SK-N-SH treated with all-trans-retinoic acid at 6 μM for 48 hours (cell line): ENCODE measurements at places on chromosomes 7 and 10.

- no peak for ATAC-seq
Measured at GRCh38 chr7:16318989-16319915, 102.1 kb downstream of the CRPPA start.

DNA sequence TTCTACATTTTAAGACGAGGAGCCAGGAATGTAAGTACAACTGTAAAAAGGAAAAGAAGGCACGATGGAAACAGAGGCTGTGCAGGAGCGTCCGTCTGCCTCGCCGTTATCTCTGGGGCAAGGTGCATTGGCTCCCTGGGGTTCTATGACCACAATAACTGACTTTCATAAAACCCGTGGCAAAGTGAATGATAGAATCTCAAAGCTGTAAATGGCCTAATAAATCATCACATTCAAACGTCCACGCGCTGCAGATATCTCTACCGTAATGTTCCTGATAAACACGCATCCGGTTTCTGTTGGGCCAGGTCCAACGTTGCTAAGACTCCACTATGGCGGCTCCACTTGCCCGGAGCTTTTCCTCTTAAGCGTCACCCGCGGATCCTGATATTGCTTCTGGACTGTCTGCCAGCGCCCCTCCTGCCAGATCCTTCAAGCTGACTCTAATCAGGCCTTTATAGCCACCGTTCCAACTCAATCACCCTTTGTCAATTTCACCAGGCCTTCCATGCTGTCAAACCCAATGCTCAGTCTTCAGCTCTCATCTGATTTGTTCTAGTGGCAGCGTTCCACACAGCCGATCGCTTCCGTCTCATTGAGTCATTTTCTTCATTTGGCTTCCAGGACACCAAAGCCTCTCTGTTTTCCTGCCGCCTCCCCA is 265.6 kb upstream of the FOXK1 start:
- ATAC-seq: no peak

DNA sequence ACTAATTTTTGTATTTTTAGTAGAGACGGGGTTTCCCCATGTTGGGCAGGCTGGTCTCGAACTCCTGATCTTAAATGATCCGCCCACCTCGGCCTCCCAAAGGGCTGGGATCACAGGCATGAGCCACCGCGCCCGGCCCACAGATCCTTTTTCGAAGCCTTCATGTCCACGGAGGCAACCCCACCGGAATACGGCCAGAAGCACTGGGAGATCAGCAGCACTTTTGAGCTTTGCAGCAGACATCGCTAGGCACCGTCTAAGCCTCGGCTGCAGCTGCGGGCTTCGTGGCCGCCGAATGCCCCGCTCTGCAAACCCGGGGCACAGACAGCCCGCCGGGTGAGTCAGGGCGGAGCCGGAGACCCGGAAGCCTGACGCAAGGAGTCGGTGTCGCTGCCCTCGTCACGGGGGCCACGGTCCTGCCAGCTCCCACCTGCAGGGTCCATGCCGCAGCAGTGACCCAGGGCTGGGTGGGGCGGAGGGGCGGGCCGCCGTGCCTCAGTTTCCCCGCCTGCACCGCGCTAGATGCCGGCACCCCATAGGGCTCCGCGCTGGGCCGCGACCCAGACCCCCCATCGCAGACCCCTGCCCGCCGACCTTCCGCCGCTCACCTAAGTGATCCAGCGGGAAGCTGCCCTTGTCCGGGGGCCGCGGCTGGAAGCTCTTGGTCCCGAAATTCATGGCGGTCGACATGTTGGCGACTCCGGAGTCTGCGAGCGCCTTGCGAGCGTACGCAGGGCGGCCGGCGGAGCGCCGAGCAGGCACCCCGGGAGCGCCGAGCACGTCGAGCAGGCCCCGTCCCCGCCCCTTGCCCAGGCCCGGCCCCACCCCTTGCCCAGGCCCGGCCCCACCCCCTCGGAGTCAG is at the start of gene COX19:
TSS of gene COX19 (minus strand) at position 730 of the 862 bp plus-strand sequence. CDS start at position 690, 40 bp downstream.
- ATAC-seq: peak; percentile 92

GRCh38 chr7:126361183-126361582 is 891.6 kb downstream of the GRM8 start:
- ATAC-seq: no peak

DNA sequence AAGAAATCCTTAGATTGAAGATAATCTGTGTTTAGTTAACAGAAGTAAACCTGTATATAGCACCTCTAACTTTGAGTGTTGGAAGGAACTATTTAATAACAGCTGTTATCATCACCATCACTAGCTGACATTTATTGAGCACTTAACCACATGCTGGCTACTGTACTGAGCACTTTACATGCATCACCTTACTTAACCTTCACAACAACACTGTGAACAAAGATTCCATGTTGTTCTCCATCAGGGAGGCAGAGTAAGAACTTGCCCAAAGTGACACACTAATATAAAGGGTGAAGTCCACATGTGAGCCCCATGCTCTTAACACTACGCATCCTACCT is 182.2 kb downstream of the ST7 start:
- ATAC-seq: no peak

DNA sequence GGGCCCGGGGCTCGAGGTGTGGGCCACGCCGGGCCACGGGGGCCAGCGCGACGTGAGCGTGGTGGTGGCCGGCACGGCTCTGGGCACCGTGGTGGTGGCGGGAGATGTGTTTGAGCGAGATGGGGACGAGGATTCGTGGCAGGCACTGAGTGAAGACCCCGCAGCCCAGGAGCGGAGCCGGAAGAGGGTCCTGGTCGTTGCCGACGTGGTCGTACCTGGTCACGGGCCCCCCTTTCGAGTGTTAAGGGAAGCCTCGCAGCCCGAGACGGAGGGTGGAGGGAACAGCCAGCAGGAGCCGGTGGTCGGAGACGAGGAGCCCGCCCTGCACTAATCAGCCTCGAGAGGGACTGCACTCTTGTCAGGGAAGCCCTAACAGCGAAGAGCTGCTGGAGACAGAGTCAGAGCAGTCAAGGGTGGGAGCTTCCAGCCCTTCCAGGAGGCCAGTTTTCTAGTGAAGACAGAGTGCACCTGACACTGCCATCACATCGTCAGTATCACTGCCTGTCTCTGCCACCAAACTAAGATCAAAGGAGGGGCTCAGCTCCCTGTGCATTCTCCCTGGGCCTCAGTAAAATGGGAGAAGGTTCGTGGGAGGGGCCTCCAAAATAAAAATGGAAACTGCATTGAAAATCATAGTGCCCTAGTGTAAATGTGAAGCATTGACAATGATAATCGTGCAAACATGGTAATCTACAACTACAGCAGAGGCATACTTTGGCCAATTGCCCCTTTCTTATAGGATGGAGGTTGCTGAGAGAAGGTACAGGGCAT is 1.3 kb downstream of the MBLAC1 start:
- ATAC-seq: peak; percentile 38

DNA sequence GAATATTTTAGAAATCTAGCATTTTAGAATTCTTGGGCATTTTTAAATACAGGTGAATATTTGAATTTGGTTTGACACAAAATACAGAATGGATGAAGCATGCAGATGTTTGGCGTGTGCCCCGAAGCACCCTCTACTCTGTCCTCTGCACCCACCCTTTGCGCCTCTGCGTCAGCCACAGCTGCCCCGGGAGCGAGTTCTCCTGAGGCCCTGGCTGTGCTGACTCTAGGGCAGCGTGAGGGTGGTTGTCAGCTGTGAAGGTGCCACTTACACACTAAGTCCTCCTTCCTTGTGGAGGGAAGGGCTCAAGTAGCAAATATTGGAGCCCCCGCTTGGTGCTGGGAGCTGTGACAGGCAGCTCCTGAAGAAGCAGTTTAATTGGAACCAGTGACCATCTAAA is 48.4 kb downstream of the DAGLB start:
- 0 out of 3 replicates have a peak, but pooled peaks have one; percentile 6 for ATAC-seq

DNA sequence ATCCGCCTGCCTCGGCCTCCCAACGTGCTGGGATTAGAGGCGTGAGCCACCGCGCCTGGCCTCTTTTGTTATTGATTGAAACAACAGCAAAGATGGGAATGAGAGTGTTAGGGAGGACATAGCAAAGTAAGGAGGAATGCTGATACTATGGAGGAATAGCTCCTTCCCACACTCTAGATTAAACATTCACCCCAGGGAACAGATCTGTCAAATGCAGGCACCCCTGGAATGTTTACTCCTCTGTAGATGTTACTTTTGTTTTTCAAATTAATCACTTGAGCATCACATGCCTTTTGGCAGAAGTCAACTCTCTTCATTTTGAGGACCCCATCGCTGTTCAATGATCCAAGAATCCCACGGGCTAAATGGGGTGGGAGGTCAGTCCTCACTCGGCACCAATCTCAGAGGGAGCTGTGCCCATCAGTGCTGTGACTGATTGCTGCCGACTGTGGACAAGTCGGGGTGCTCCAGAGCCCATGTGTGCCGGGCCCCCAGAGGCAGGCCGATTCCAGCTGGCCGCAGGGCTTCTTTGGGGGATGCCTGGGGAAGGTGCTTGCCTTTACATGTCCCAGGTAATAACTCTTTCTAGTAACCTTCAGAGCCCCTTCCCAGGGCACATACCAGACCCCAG is 10.2 kb upstream of the COBL start:
- ATAC-seq: no peak

GRCh38 chr7:151727579-151728285 is 149.2 kb downstream of the PRKAG2 start:
- peak; percentile 96 for ATAC-seq

DNA sequence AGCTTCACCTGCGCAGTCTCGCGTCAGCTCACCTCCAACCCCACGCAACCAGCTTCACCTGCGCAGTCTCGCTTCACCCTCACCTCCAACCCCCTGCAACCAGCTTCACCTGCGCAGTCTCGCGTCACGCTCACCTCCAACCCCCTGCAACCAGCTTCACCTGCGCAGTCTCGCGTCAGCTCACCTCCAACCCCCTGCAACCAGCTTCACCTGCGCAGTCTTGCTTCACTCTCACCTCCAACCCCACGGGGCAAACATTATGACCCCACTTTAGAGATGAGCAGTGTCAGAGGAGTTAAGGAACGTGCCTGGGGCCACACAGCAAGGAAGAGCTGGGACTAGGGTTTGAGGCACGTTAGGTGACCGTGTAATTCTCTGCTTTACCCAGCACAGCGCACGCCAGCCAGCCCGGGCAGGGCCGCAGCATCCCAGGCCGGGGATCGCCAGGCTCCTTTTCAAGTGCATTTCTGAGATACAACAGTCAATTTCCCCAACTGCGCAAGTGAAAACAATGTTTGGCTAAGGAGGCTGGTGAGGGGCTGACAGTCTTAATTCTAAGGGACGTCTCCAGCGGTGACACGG is 22.6 kb upstream of the PDGFA start:
- no peak for ATAC-seq

GRCh38 chr7:48734695-48735406 is 189.5 kb upstream of the CDC14C start:
- ATAC-seq: no peak

- peak; percentile 51; the same call in 2 of the 3 replicates for ATAC-seq
Measured at GRCh38 chr7:7808156-7808555, 89.7 kb upstream of the RPA3 start.

DNA sequence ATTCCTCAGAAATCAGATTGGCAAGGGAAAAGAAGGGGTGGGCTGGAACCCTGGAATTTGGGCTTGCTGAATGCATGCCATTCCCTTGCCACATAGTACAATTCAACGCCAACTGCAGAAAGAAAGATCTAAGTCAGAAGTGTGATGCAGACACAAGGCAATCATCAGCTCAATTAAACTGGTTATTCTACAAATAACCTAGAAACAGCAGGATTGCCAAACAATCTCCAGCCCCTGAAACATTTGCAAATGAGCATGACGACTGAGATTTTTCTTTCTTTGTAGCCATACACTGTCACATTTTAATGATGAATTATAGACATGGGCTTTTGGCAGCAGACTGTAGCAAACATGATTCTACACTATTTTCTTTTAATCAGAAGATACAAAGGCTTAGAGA is 16.5 kb upstream of the CREB5 start:
- no peak for ATAC-seq

DNA sequence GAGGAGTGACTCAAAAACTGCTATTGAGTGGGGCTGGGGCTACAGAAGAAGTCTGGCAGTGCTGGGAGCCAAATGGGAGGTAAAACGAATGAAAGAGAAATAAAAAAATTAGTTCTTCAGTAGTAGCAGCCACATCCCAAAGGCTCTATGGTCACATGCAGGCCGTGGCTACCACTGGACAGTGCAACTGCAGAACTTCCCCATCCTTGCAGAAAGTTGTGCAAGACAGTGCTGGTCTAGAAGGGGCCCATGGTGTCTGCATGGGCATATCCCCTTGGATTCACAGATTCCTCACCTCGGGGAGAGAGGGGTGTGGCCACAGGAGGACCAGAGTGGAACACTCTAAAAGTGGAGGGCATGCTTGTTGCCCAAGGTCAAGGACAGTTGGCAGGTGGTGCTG is 47.6 kb downstream of the RPS24 start:
- no peak for ATAC-seq

GRCh38 chr10:92688927-92689662 is 660 bp upstream of the HHEX start:
- ATAC-seq: peak; percentile 76

GRCh38 chr10:32005050-32005449 is 51.2 kb downstream of the KIF5B start:
- peak; percentile 72 for ATAC-seq

DNA sequence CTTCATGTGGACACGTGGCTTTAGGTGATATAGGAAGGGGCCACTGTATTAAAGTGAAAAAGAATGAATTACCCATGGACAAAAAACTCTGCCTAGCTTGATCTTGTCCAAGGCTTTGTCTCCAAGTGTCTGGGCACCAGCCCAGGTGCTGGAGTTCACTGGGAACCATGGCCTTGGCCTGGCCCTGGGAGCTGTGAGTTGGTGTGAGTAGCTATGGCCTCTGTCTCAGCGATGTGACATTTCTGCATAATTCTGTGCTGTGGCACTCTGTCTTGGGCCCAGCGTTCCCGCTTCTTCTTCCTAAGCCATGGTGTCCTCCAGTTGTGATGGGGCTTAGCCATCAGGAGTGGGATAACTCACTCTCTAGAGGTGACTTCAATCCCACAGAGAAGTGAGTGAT is 119.0 kb upstream of the PPP2R2D start:
- ATAC-seq: no peak

GRCh38 chr7:151091431-151091830 is 5.2 kb downstream of the AGAP3 start:
- ATAC-seq: no peak

DNA sequence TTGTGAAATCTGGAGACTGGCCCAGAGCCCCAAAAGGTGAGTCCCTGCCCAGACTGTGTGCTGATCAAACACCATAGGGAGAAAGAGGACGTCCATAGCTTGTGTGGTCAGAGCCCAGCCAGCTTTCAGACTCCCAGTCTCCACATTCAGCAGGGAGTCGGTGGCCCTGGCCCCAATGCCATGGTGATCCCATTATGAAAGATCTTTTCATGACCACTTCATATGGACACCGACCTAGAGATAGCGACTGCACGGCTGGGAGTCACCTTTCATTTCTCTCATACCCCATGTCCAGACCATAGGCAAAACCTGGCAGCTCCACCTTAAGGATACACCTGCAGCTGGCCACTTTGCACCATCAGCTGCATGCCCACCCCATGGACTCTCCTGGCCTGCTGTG is 126.4 kb downstream of the ARHGAP22 start:
- ATAC-seq: no peak
